ENCODE measurements at places on chromosomes 6 and 20.

DNA sequence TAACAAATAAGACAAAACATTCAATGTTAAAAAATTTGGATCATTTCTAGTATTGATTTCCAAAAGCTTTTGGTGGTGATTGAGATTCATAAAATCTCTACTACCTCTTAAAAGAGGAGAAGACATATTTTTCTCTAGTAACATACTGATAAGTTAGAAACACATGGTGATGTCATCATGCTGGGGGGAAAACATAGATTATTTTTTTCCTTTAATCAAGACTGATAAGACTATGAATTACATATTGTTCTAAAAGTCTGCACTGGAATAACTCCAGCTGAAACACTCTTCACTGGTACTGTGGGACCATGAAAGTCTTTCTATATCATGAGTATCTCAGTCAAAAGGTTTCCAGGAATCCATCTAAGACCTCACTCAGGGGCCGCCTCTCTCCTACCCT lies 515.8 kb downstream of the PRKN start:
- no peak for DNase-seq

- no peak for DNase-seq
Observed at GRCh38 chr6:166633732-166634535, 6.9 kb upstream of the RPS6KA2 start.

DNA sequence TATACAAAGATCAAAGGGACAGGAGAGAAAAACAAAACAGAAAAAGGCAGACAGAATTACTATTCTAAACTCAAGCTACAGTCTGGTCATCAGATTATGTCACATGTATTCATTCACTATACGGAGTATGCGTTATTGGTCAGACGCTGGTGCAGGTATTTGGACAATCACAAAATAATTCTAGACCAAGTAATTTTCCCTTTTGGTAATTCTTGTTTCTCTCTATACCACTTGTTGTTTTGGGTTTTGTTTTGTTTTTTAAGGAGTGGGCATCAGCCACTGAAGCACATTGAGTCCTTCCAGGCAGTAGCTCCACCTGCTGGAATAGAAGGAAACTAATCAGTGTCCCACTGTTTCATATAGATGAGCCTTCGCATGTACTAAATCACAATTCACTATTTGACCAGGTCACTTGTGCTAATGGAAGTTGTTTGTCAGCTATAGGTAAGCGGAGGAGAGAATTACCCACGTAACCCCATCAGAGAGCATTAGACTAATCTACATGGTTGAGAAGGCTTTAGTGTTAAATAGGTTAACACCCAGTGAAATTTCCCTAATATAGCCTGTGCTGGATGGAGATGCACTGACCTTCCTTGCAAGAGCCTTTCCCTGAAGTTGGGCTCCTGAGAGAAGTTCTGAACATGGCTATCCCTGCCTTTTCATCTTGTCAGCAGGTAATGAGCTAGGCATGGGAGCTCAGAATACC lies 77.9 kb downstream of the TNFAIP3 start:
- DNase-seq: peak; percentile 18

GRCh38 chr6:6414931-6415330 lies 94.5 kb upstream of the F13A1 start:
- no peak for DNase-seq

GRCh38 chr20:33092361-33092760 lies 12.9 kb downstream of the BPIFB4 start:
- no peak for DNase-seq

- no peak for DNase-seq
Observed at GRCh38 chr20:1298888-1299511, 29.9 kb downstream of the SDCBP2 start.

- no peak for DNase-seq
Observed at GRCh38 chr20:56511926-56512325, 12.6 kb upstream of the FAM209A start.

GRCh38 chr20:43915211-43916072 lies 790 bp downstream of the TOX2 start:
- no peak for DNase-seq

DNA sequence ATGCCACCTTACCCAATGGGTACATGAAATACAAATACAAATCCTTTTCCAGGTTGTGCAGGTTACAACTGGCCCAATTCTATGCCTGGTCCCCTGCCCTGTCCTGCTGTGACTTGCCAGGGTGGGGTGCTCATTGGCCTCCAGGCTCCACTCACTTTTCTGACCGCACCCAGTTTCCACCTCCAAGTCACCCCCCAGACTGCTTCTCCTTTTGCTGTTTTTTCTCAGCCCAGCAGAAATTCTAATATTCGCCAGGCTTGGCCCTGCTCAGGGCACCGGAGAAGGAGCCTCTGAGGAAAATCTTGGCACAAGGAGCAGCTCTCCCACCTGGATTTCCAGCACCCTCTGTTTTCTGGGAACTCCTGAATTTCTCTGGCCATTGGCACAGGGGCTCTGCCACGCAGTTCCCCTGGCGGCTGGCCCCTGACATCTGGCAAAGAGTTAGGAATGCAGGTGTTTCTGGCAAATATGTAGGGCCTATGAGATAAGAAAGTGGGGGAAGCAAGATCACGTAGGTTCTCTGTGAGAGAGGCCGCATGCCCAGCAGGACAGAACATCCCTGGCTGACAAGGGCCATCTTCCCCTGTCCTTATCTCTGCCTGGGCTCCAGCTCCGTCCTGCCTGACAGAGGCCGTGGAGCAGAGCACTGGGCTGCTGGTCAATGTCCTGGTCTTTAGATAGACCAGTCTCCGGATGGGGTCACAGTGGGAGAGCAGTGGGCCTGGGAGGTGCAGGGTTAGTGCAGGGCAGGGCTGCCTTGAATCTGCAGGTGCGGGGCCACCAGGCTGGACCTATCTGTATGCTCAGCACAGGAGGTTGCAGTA lies 2.9 kb upstream of the RAET1E start:
- DNase-seq: no peak

DNA sequence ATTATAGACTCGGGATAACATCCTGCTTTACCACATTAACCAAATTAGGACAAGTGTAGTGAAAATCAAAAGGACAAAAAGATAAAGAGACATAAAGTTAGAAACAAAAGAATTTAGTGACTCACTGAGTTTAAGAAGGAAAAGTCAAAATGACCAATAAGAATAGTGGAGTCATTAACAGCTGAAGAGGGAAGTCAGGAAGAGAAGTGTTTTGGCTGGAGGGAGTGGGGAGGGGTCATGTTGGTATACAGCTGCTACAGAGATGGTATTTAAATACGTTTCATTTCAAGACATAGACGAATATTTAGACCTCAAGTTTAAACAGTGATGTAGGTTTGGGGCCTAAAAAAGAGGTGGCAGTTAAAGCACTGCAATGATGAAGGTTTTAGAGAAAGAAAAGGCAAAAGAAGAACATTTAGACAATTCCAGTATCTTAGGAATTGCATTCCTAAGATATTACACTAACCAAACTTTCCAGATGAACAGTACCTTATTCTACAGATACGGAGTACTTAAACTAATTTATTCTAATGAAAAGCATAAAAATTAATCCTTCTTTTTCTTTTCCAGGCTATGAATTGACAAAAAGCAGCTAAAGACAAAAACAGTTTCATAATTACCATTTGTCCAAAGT lies 10.6 kb downstream of the FKBP5 start:
- no peak for DNase-seq

DNA sequence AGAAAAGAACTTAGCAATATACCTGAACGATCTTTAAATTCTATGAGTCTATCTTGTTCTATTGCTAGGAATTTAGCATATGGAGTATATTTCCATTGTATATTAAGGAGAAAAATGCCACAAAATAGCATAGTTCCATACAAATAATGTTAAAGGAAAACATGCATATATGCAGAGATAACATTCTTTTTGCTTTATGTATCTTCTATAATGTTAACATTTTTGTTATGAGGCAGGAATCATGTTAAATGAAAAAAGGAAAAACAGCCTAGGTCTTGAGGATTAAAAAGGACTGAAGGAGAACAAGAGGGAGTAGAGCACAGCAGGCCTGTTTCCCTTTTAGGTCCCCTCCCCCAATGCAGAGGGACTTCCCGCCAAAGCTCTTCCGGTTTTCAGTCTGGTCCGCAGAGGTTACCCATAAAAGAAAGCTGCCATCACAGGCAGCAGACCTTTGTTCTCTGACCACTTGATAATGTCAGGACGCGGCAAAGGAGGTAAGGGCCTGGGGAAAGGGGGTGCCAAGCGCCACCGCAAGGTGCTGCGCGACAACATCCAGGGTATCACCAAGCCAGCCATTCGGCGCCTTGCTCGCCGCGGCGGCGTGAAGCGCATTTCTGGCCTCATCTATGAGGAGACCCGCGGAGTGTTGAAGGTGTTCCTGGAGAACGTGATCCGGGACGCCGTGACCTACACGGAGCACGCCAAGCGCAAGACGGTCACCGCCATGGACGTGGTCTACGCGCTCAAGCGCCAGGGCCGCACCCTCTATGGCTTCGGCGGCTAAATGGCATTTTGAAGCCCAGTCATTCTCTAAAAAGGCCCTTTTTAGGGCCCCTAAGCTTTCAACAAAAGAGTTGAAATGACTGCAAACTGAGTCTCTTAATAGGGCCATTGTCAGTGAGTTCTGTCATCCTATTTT lies 108.4 kb upstream of the PRSS16 start:
- DNase-seq: peak; percentile 87

GRCh38 chr6:153623496-153623895 lies 415.5 kb upstream of the OPRM1 start:
- DNase-seq: no peak

DNA sequence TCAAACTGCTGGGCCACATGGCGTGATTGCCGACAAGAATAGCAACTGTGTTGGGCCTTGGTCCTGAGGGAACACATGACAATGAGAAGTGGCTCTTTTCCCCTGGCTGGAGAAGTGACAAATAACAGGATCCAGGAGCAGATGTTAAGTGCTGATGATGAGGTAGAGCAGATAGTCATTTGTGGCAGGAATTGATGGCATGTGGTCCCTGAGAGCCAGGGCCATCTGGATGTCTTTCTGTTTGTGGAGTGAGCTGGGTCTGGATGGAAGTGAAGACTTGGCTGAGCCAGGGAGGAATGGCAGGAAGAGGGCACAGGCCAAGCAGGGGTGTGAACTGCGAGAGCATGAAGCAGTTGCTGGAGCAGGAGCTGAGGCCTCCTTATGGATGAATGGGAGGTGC lies 67.8 kb downstream of the SCAND1 start:
- no peak for DNase-seq

DNA sequence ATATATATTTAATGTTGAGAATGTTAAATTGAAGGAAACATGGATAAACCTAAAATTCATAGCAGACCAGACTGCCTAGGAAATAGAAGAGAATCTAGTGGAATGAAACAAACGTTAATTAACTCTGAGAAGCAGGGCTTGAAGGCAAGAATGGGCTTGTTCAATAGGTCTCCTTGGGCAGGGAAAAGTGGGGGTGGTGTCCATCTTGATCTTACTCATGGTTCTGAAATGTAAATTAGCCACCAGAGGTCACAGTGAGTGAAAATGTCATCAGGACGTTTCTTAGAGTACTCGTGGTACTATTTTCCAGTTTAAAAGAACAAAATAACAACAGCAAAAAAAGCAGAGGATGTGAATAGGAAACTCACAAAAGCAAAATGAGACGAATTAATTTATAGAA lies 66.8 kb upstream of the BTBD3 start:
- no peak for DNase-seq

- DNase-seq: no peak
Observed at GRCh38 chr6:69138148-69138547, 503.1 kb downstream of the ADGRB3 start.

DNA sequence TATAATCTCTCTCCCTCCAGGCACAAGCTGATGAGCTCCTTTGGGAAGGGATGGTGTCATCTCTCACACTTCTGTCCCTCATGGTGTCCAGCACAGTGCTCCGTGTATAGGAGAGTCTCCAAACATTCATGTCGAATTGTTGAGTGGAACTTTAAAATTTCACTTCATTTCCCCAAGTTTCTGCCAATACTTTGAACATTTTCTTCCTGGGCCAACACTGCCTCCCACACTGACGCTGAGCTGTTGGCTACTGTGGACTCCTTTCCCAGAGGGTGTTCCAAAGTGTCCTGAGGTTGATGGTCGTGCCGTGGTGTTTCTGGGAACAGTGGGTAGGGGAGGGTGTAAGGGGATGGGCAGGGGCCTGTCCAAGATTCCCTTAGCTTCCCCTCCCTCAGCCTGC lies 122.7 kb downstream of the TIAM2 start:
- DNase-seq: no peak

- DNase-seq: no peak
Observed at GRCh38 chr20:55478724-55479450, 526.4 kb downstream of the CBLN4 start.

- DNase-seq: no peak
Observed at GRCh38 chr6:64294034-64294433, 658.4 kb downstream of the PHF3 start.

DNA sequence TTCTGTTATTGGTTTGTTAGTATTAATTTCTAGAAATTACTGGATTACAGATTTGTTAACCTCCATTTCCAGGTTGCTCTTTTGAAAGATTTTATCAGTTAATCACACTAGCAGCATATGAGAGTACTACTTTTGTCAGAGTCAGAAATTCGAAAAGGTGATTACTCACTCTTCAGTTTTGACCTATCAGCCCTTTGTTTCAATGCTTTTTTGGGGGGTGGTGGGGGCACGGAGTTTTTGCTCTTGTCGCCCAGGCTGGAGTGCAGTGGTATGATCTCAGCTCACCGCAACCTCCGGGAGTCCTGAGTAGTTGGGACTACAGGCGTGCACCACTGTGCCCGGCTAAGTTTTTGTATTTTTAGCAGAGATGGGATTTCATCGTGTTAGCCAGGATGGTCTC lies 149.2 kb downstream of the JARID2 start:
- DNase-seq: no peak

GRCh38 chr20:51553897-51554486 lies 11.5 kb upstream of the NFATC2 start:
- DNase-seq: no peak

DNA sequence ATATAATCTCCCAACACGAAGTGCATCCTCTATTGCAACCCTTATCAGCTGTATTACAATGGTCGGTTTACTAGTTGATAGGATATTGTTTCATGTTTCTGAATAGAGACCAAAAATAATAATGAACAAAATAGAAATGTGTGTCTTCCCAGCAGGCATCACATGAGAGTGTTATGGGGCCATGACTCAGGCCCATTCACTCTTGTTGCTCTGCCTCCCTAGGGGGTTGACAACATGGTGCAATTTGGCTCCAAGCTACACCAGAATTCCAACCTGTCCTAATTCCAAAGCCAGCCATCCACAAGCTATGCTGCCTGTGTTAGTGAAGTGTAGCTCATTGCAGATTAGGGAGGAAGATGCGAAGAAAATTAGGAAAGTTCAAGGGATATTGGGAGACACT lies 13.1 kb upstream of the SAYSD1 start:
- no peak for DNase-seq

DNA sequence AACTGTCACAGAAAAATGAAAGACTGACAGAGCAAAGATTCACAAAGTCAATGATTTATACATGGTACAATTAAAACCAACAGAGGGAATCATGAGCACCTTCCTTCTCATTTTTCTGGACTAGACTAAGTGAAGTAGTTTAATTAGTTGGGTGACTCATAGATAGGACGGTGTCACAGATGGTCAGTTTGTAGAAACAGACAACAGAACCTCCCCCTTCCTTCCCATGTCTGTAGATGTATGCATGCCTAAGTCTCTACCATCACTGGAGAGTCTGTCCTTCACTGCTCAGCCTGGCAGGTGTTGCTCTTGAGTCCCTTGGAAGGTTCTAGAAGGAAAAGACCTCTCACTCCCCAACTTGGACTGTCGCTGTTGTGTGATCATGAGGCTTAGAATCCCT lies 75.4 kb upstream of the EEF1E1 start:
- DNase-seq: no peak

- no peak for DNase-seq
Observed at GRCh38 chr6:160353950-160354496, 5.8 kb downstream of the SLC22A3 start.

- no peak for DNase-seq
Observed at GRCh38 chr6:169158174-169158573, 95.5 kb downstream of the THBS2 start.

GRCh38 chr6:24401458-24401857 lies 1.3 kb upstream of the MRS2 start:
- DNase-seq: no peak
